DMS153 (cell line): ENCODE measurements at places on chromosomes 16 and 17.

- no peak for DNase-seq
Observed at GRCh38 chr17:81885454-81885853, 5.9 kb downstream of the ALYREF start.

GRCh38 chr17:30035369-30035768 lies 81.2 kb upstream of the NSRP1 start:
- no peak for DNase-seq

- no peak for DNase-seq
Observed at GRCh38 chr17:4393806-4394205, 27.3 kb upstream of the UBE2G1 start.

DNA sequence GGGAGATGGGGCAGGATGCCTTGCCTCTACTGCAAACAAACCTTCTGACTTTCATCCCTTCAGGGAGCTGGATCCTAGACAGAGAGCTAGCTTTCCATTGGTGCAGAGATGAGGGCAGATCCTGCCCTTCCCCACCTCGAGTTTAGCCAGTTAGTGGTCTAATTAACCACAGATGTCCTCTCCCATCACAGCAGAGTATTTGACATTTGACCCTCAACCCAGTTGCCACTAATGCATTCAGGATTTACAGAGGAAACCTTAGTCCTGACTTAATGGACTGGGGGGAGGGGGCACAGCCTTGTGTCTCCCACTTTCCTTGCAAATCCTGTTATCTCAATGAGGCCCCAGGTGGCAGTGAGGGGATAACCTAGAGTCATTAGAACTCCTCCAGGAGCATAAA lies 10.2 kb downstream of the PIP4K2B start:
- no peak for DNase-seq

DNA sequence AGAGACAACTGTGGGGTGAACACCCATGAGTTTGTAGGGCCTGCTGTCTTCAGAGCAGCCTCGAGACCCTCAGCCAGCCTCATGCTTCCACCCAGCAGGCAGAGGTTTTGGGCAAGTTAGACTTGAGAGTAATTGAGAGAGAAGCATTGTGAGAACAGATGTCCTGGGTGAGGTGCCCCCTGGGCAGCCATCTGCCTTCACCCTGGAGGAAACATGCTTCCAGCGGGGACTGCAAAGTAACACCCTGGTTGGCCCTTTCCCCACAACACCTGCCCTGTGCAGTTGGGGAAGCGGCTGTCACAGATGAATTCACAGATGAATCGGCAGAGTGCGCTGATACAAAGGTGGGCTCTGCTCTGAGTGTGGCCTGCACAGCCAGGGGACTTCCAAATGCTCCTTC lies 23.4 kb downstream of the ATPAF2 start:
- DNase-seq: no peak

- DNase-seq: no peak
Observed at GRCh38 chr16:5252791-5253190, 155.2 kb upstream of the EEF2KMT start.

DNA sequence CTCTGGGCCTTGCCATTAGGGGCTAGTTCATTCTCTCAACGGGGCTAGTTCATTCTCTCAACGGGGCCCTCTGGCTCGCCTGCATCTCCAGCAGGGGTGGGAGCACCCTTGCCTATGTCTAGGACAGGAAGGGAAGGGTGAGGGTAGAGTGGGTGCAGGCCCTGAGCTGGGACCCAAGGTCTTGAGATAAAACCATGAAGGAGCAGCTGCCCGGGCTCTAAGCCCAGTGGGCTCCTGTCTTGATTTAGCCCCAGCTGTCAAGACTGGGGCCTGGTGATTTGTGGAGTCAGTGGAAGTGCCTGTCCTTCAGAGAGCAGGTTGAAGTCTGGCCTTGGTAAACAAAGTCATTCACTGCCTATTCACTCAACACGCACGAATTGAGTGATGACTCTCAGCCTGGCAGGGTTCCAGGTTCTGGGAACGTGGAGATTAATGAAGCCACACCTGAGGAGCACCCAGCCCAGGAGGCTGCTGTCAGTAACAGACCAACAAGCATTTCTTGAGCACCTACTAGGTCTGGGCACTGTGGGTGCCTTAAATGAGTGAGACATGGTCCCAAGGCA lies 35.4 kb downstream of the WNT3 start:
- DNase-seq: peak; percentile 10

GRCh38 chr16:23950291-23950894 lies 114.6 kb downstream of the PRKCB start:
- DNase-seq: no peak

GRCh38 chr17:15134363-15134762 lies 130.8 kb downstream of the PMP22 start:
- no peak for DNase-seq

DNA sequence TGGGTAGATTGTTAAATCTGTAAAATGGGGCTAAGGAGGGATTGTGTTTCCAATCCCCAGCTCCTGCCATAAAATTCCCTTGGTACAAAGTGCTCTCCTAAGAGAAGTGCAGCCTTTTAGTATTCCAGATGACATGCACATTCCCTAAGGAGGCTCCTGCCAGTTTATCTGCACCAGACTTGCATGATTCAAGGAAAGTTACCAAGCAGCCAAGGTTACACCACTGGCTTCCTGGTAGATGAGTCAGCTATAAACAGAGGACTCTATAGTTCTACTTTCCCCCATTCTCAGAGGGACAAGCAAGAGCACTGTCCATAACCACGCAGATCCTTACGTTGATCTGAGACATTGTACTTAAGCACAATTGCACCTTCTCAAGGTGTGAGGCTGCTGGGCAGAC lies 1.9 kb downstream of the CALB2 start:
- no peak for DNase-seq

GRCh38 chr16:79563921-79564320 lies 36.6 kb downstream of the MAF start:
- DNase-seq: no peak

- no peak for DNase-seq
Observed at GRCh38 chr17:6669479-6670212, 18.1 kb downstream of the C17orf100 start.

GRCh38 chr17:9893411-9894012 lies 11.6 kb downstream of the RCVRN start:
- DNase-seq: no peak

DNA sequence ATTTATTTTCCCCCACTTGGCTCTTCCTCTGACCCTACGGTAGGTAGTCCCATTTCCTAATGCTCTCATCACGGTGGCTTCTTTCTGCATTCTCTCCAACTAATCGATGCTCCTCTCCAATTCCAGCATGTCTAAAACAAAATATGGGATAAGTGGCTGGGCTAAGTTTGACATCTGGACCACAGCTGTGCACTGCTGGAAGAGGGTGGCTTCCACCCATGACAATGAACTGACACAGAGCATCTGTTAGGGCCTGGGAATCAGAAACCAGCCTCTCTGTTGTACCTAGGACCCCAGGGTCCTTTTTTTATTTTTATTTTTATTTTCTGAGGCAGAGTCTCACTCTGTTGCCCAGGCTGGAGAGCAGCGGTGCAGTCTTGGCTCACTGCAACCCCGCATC lies 29.0 kb upstream of the SLC39A11 start:
- no peak for DNase-seq

DNA sequence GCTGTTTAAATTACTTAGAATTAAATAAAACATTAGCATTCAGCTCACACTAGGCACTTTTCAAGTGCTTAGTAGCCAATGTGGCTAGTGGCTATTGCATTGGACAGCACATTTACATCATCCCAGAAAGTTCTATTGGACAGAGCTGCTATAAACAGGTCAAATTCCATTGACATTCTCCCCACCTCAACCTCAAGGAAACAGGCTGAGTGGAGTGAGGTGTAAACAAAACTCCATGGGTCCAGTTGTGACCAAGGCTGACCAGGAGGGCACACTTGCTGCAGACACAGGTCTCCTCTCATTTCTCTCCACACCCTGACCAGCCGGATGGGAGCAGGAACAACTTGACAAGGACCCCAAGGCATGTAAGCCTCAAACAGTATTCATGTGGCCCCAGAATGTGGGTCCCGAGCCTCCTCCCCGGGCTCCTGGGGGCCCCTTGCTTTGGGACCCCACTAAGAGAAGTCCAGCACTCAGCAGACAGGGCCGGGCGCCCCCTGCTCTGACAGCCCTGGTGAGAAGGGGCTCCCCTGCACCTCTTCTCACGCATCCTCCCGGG lies 488 bp downstream of the C17orf113 start:
- DNase-seq: no peak

DNA sequence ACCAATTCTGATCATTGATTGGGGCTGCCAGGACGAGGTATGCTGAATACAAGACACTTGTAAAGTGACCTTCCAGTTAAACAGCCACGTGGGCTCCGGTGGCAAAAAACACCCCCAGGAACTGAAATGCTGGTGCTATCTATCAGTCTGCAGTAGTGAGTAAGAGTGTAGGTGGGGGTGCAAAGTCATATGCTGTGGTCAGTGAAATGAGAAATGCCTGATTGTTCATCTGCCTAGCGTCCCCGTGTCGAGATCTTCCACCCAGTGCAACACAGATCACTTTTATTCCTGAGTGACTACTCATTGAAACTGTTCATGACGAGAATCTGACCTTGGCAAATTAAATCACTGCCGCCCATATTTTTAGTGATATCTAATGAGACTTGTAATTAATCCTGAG lies 806.5 kb upstream of the GOT2 start:
- DNase-seq: no peak

DNA sequence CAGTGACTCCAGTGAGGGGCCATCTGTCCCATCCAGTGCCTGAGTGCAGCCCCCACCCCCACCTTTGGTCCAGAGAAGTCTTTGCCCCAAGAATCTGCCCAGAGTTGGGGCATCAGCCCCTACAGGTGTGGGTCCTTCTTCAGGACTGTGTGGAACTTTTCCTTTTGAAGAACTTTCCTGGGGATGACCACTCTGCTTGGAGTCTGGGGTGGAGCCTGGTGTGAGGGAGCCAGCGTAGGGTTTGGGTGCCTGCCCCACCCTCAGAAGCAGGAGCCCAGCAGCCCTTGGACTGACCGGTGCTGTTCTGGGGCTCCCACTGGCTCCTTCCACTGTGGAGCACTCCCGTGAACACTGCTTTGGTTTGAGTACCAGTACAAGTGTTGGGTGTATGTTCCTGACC lies 19.3 kb downstream of the MPRIP start:
- DNase-seq: no peak
